Mesendoderm (in vitro differentiated cells): ENCODE measurements at places on chromosomes 1 and 21.

- DNase-seq, result no peak
These were observed 771 bp upstream of the RAD54L start for GRCh38 chr1:46246548-46247435.

- DNase-seq, result peak; percentile 7
These were observed 30.6 kb downstream of the EPS15 start for GRCh38 chr1:51488372-51489050.

DNA sequence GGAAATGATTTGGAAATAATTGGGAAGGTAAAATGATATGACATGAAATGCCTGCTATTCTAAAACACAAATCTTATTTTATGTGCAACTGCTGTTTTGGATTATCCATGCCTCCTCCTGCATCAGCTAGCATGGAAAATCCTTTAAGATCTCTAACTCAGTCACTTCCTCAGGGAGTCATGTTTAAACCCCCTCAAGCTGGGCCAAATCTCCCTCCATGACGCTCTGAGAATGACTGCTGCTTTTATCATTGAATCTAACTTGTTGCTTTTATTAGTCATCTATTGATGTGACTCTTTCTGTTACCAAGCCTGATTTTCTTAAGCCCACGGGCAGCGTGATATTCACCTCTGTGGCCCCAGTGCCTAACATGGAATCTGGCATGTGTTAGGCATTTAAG is 324.8 kb downstream of the DISC1 start:
- no peak for DNase-seq

DNA sequence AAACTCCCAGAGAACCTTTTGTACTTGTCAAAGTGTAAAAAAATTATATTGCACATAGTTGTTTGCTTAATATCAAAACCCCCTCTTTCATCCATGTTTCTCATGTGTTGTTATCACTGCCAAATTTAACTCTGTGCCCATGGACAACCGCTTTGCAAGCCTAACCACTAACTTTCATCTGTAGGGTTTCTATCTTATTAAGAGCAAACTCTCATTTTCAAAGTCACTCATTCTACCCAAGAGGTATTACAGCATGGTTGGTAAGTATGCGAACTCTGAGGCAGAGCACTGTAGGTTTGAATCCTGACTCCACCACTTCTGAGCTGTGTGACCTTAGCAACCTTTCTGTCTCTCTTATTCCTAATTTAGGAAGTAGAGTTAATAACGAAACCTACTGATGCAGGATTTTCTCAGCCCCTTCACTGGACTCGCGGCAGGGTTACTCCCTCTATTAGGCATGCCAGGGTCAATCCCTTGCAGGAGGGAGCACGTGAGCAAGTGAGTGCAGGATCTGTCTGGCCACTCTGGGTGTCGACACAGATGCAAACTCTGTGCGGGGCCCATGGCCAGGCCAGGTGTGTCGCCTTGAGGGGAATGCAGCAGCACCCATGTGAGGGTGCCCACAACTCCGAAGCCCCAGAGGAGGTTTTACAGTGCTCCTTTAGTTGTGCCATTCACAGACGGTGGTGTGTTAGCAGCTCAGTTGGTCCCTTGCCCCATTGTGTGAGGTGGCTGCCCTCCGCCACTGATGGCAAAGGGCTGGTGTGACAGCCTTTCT is 361.5 kb upstream of the ADGRL2 start:
- no peak for DNase-seq

GRCh38 chr1:220894025-220894923 is 15.0 kb downstream of the HLX start:
- no peak for DNase-seq

DNA sequence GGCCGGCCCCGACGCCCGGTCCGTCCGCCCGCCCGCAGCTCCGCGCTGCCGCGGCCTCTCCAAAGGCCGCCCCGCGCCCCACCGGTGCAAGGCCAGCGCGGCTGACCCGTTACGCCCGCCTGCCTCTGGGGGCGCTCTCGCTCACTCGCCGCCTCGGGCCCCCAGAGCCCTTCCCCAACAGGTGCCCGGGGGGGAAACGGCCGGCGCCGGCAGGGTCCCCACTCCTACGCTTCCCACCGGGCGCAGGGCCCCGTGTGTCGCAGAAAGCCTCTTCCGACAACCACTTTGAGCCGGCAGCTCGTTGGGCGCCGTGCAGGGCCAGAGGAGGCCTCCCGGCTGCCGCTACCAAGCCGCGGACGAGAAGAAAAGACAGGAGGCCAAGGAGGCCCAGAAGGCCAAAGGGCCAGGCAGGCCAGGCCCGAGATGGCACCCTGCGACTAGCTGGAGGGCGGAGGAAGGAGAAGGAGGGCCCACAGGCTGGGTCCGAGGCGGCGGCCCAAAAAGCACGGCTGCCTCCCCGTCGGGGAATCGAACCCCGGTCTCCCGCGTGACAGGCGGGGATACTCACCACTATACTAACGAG is 64.9 kb upstream of the FCGR2A start:
- DNase-seq, result peak; percentile 92

DNA sequence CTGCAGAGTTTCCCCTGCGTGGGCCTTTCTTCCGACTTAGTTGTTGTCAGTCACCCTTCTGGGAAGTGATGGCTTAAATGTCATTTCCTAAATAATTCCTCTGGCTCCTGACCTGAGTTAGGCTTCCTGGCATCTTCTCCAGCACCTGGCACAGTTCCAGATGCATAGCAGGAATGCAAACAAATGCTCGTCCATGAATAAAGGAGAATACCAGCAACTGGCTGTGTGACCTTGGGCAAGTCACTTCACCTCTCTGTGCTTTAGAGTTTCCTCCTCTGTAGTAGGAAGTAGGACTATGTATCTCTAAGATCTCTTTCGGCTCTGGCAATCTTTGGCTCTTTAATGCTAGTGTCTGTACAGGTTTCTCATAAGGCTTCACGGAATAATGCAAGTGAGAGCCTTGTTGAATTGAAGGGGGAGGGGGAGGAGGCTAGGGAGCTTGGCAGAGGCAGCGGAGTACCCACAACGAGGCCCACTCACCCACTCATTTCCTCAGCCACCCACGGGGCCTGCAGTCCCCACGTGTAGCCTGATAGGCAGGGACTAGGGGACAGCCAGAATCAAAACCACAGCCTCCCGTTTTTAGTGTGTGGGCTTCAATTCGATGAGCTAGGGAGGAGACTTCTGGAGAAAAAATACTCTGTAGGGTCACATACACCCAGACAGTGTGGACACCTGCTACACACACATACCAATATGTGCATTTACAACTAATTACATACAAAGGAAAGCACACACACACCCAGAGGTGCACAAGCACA is 48.1 kb downstream of the TENT5C start:
- DNase-seq, result no peak

DNA sequence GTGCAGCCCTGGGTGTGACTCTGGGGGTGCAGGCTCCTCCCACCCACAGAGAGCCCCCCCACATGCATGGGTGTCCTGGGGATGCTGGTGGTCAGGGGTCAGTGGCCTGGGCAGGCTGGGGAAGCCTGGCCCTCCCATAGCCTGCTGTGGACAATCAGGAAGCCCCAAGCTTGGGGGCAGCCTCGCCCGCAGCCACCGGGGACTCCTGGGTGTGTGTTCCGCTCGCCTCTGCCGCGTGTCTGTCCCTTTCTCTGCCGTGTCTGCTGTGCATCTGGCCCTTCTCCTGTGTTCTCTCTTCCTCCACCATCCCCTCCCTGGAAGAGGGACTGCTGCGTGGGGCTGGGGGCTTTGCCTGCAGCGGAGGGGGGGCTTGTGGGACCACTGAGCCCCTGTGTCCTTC is 22.9 kb downstream of the AGRN start:
- no peak for DNase-seq

DNA sequence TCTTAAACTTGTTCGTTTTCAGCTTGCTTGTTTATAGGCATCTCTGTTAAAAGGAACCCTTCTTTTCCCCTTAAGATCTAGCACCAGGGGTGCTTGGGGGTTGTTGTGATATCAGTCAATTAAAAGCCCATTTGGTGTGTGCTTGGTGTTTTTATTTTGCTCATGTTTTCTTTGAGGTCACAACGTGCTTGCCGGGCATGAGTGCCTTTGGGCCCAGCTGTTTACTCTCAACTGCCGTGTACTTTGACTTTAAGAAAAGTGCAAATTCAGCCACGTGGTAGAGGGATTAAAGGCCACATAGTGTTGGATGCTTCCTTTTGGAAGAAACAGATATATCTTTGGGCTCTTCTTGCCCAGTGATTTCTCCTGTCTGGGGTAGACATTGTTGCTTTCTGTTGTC is 10.5 kb downstream of the ARID1A start:
- no peak for DNase-seq

GRCh38 chr1:48657413-48657812 is 119.3 kb downstream of the BEND5 start:
- DNase-seq, result no peak

DNA sequence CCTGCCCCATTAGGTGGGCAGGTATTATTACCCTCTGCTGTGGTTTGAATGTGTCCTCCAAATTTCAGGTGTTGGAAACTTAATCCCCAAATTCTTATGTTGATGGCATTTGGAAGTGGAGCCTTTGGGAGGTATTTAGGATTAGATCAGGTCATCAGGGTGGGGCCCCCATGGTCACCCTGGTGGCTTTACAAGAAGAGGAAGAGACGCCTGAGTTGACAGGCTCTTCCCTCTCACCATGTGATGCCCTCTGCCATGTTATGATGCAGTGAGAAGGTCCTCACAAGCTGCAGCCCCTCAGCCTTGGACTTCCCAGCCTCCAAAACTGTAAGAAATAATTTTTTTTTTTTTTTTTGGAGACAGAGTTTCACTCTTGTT is 8.8 kb upstream of the THEMIS2 start:
- DNase-seq, result no peak

DNA sequence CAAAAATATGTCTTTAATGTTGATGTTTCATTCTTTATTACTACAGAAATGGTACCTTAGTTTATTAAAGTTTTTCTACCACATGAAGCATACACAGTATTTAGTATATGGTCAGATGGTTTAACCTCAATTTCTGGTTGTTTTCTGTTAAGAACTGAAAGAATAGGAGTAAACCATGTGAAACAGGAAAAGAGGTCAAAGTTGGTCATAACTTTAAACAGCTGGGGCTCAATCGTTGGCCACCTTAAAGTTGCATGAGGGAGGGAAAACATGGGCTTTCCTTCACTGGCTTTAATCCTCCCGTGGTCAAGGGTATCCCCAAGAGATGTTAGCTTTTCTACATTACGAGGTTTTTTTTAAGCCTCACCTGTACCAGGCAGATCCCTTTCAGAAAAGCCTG is 483.3 kb upstream of the ADAMTS5 start:
- DNase-seq, result no peak

- peak; percentile 75 for DNase-seq
These were observed 436.4 kb downstream of the PLA2G4A start for GRCh38 chr1:187264995-187265602.

DNA sequence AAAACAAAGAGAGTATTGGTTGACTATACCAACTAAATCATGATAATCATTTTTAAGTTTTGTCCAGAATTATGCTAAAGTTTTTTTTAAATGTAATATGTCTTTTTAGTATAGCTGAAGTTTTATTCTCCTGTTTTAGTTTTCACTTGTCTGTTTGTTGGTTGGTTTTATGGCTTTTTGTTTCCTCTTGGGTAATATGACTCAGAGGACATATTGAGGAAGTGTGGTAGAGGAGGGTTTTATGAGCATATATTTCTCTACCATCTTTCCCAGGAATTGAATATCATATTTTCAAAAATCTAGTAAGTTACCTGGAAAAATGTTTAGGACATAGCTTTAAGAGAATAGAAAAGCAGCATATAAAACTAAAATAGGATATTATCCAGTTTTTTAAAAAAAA is 68.6 kb upstream of the MCOLN3 start:
- no peak for DNase-seq

- DNase-seq, result no peak
These were observed 59.1 kb downstream of the SLC19A1 start for GRCh38 chr21:45482899-45483821.

- DNase-seq, result peak; percentile 22
These were observed 228.9 kb downstream of the TNR start for GRCh38 chr1:175514387-175514953.

- peak; percentile 18 for DNase-seq
These were observed 126.7 kb downstream of the CAMTA1 start for GRCh38 chr1:6911974-6912373.

GRCh38 chr1:34474566-34474965 is 280.3 kb upstream of the GJB5 start:
- no peak for DNase-seq

DNA sequence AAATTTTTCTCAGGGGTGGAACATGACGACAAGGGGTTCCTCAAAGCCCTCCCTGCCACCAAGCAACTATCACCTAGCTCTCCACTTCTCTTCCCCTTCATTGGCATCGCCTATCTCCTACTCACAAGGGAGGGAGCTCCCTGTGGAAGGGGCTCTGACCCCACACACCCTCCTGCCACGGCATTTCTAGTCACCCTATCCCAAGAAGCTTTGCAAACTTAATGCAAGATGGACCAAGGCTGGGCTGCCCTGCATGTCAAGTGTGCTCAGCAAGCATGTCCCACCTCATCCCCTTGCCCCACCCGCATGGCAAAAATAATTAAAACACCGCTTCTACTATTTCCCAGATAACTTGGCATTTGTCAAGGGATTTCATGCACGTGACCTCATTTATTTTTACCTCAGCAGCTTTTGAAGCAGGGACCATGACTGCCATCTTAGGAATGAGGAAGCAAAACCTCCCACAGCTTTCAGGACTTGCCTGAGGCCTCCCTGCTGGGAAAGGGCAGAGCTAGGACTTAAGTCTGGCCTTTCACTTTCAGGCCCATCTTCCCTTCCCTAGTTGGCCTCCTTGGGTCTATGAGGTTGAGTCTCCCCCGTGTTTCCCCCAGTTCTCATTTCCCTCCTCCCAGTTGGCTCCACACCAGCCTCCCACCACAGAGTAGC is 161.3 kb downstream of the TSEN15 start:
- peak; percentile 92 for DNase-seq

DNA sequence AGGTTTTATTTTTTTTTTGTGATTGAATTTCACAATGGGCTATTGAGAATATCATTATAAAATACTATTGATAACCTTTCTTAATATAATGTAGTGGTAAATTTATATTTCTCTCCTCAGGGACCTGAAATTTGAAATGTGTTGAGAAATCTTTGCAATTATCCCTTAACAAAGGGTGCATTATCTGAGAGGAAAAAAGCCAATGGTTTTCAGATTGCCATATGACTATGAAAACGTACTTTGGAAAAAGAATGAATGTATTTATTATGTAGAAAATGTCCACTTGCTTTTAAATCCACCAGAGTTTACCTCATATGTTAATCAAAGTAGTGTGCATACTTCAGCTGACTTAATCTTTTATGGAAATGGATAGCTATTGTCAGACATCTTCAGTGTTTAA is 441.1 kb downstream of the AMY1C start:
- DNase-seq, result no peak

GRCh38 chr1:172815740-172816139 is 156.8 kb downstream of the FASLG start:
- no peak for DNase-seq

GRCh38 chr1:58430421-58431275 is 115.9 kb downstream of the OMA1 start:
- DNase-seq, result no peak

DNA sequence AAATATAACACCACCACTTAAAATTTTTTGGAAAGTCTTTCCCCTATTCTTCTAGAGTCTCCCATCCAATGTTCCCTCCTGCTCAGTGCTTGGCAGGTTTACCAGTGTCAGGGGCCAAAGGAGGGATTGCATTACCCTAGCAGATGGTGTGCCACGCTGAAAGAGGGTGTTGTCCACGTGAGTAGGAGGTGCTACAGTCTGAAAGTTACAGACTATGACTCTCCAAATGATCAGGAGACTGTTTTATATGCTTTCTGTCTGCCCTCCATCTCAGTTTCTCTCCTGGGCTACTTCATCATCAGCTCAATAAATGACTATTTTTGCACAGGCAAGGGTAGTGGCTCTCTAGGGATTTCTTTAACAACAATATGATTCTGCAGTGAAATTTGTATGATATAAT is 31.3 kb upstream of the ANGPTL7 start:
- DNase-seq, result no peak
